NCI-H82 (cell line): ENCODE measurements at places on chromosomes 3 and 15.

DNA sequence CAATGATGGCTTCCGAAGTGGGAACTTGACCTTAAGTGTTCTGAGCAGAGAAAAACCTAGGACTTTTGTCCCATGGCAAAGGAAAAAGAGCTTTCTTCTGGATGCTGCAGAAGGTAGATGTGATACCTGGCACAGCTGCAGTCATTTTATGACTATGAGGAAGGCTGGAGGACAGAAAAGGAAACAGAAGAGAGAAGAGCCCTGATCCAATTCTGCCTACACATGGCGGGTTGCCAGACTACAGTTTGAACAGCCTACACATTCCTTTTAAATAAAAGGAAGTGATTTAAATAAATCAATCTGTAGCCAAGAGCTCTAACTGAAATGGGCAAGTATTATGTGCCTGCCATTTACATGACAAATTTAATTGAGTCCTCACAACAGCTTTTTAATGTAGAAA lies 43.6 kb upstream of the CHRNB4 start:
- DNase-seq, result no peak

DNA sequence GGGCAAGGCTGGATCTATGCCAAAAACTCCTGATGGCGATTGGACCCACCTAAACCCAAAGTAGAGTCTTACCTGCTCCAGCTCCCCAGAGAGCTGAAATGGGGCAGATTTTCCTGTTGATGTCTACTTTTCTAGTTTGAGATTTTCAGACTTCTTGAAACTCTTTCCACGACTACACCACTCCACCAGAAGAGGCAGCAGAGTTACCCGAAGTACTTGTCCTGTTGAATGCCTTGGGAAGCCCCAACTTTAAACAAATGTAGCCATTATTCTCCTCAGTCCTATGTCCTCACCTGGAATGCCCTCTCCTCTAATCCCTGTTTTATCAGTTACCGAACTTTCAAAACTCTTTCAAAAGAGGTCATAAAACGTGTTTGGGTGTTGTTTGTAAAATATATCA lies 843.8 kb downstream of the VGLL3 start:
- DNase-seq, result peak; percentile 2

DNA sequence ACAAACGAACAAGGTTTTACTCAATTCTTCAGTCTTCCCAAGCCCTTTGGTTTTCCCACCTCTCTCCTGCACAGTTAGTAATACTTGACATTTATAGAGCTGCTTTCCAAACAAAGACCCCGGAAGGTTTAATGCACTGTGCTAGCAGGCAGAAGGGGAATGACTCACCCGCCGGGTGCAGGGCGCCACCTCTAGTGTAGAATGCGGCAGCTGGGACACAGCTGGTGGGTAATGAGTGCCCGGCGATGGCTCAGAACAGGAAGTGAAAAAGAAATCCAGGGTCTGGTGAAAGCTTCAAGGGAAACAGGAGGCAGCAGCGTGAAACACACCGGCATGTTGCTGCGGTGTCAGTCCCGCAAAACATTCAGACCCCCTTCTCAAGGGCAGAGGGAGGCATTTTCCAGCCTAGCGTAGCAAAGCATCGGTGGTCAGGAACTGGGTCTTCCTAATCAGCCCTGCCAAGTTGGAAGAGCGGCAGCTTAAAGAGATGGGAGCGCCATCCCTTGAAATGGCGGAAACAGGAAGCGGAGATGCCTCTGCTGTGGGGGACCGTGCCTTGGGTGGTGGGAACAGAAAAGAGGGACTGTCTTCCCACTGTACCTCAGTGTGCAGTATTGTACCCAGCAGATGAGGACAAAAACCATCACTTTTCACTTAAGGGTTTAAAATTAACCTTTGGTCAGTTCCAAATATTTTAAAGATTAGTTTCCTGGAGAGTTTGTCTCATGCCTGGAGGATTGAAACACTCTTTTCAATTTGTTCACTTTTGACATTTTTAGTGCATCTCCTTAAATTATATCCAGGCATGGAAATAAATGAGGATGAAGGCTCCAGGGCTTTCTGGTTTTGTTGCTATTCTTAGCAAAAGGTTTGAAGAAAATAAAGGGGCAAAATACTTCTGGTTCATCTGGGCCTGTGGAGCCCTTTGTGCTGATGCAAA lies 160.7 kb upstream of the MCTP2 start:
- DNase-seq, result peak; percentile 4

GRCh38 chr3:65787340-65787739 lies 251.4 kb downstream of the MAGI1 start:
- no peak for DNase-seq

- peak; percentile 74 for DNase-seq
Observed at GRCh38 chr3:197256836-197257444, 41.5 kb downstream of the DLG1 start.

- no peak for DNase-seq
Observed at GRCh38 chr3:196356556-196356955, 18.4 kb upstream of the TM4SF19 start.

DNA sequence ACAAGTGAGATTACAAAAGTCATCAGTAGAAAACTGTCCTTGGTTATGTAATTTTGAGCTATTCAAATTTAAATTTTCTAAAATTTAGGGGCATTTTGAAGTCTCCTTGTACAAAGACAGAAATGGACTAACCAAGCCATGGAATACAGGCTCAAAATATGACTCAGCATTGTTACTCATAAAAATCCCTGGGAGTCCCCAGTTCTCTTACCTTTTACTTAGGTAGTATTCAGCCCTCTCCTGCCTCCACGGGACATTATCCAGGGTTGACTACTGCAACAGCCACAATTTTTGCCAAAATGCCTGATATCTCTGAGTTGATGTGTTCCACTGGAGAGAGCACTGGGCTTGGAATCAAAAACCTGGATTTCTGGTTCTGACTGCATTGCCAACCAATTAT lies 25.0 kb downstream of the CLDN18 start:
- DNase-seq, result no peak

DNA sequence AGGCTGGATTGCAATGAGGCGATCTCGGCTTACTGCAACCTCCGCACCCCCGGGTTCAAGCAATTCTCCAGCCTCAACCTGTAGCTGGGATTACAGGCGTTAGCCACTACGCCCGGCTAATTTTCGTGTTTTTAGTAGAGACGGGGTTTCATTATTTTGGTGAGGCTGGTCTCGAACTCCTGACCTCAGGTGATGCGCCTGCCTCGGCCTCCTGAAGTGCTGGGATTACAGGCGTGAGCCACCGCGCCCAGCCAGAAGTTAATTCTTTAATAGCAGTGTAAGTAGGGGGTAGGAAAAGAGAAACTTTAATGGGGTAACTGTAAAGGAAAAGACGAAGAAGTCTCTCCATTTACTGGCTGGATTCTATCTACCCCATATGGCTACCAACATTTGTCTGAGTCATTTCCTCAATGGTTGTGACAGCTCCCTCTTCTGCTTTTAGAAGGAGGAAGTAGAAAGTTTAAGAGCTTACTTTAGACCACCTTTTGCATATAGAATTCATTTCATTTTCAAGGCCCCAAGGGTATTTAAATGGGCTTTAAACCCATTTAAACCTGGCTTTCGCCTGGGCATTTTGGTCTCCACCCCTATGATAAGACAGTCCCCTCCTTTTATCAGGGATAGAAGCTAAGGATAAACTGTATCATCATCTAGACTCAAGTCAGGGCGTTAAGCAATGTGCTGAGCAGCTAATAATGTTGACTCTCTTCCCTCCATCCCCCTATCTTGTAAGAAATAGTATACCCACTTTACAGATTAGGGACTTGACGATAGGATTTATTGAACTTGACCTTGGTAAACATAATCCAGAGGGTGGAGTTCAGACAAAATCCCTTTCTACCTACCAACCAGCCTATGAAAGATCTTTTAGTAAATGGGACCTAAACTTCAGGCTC lies 1.1 kb upstream of the CDV3 start:
- DNase-seq, result no peak

DNA sequence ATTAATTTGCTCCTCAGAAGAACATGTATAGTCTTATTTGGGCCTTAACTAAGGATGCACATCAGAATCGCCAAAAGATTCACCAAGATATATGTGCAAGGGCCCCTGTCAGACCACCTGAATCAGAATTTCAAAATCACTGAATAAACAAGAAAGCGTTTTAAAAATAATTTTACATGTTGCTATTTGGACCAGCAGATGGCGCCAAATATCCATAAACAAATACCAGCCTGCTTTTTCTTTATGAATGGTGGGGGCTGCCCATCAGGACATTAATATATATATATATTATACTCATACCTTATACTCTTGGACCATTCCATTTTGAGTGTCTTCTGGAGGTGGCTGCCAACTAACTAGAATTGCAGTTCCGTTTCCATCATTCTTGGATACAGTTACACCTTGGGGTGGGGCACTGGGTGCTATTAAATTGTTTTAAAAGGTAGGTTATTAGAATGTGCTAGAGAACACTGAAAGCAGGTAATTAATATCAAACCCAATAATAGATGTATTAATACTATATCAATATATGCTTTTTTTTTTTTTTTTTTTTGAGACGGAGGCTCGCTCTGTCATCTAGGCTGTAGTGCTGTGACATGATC lies 1108.3 kb downstream of the ROBO1 start:
- peak; percentile 66 for DNase-seq
